ENCODE measurements at places on chromosomes 11 and 22.

DNA sequence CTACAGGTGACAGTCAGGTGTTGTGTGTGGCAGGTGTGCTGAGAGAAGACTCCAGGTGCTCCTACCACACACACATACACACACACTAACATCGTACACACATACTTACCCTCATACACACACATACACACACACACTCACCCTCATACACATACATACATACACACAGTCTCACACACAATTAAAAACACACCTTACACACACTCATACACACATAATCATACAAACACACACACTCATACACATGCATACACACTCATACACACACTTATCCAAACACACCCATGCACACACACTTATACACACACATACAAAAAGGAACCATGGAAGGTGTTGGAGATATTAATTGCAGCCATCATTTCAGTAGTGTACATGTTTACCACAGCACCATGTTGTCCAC lies 4.6 kb downstream of the KRTAP5-3 start:
- DNase-seq = no peak

GRCh38 chr11:7555052-7555699 lies 41.4 kb downstream of the PPFIBP2 start:
- DNase-seq = no peak

DNA sequence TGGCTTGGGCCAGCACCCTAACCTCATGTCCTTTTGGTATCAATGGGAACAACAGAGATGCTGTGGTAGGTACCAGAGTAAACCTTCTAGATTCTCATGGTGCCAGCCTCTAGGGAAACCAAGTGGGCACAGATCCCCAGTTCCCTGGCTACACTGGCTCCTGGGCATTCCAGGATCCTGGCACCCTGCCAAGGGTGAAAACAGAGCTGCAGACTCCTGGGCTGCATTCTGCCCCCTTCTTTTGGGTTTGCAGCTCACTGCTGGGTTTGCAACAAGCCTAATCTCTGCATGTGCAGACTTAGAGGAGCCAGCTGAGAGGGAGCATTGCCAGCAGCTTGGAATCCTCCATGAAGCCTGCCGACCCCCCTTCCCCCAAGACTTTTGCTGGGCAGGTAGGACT lies 30.6 kb downstream of the PRDM11 start:
- DNase-seq = no peak

GRCh38 chr11:68266121-68266891 lies 5.5 kb downstream of the C11orf24 start:
- no peak for DNase-seq

GRCh38 chr11:122882857-122883645 lies 492 bp downstream of the JHY start:
- DNase-seq = no peak

GRCh38 chr22:37633089-37633624 lies 6.3 kb upstream of the SH3BP1 start:
- DNase-seq = no peak

- DNase-seq = no peak
Measured at GRCh38 chr11:10460611-10461275, 5.7 kb downstream of the AMPD3 start.

DNA sequence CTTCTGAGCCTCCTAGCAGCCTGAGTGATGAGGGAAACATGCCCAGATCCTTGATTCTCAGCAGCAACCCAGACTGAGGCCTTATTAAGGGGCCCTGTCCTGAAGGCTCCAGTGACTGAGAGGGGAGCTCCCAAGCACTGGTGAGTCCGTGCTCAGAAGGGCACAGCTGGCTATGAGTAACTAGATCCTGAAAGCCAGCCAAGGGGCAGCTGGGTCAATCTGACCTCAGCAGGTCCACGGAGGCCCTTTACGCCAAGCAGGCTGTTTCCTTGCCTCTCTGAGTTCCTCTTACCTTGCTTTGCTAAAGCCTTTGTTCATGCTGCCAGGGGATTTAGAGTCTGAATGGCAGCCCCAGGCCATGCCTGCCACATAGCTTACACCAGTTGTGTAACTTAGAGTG lies 19.3 kb upstream of the MIEF1 start:
- peak; percentile 85 for DNase-seq

GRCh38 chr11:98955551-98955950 lies 65.2 kb upstream of the CNTN5 start:
- DNase-seq = no peak

- no peak for DNase-seq
Measured at GRCh38 chr11:84899740-84900139, 727.4 kb downstream of the DLG2 start.

DNA sequence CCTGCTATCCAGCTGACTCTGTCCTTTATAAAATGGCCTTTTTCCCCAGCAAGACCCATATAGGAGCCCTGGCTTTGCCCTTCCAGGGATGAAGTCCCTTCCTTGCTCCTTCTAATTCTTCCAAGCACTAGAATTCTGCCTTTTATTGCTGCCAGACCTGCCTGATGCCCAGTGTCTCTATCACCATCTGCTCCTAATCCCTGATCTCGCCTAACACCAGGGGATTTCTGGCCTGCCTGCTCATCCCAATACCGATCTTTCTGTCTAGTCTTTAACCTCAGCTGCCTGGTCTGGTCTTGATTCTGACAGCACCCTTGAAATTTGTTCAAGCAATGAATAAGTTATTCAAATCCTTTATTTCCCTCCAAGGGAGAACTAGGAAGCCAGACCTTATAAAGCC lies 150.2 kb downstream of the SPON1 start:
- no peak for DNase-seq

DNA sequence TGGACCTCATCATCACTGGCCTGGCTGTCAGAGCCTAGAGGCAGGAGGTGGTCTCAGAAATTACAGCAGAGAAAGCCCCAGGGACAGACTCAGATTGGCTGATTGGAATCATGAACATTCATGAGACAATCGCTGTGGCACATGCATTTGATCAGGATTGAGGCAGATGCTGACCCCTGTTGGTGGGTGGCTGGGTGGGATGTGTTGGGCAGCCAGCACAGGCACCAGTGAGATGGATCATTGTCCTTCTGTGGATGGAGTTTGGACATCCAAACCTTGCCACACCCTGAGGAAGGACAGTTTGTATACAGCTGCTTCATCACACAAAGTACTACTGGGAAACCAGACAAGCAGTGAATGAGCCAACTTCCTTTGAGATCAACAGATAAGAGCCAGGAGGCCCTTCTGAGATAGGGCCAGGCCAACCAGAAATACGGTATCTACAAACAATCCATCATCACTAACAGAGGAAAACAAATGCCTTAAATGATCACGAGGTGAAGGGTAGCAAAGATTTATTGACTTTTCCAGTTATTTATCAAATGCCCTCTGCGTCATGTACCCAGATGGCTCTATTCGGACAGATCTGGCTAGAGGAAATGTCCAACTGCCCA lies 17.3 kb downstream of the COMMD9 start:
- no peak for DNase-seq

GRCh38 chr11:10305964-10306918 lies 1.4 kb downstream of the ADM start:
- no peak for DNase-seq

DNA sequence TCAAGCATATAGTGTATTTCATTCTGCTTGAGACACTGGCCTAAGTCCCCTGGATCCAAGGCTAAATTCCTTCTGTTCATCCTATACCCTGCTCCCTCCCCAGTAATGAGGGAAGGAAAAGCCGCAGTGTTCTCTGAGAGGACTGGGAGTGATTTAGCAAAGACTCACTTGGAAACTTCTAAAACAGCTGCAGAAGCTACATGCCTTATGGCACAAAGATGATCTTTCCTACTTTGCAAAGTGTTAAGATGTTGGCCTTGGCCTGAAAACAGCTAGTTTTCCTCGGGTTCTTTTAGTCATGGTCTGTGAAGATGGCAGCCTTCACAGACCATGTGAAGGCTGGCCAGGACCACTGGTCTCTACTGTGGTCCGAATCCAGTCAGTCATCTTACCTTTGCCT lies 65.7 kb downstream of the ABTB2 start:
- no peak for DNase-seq

DNA sequence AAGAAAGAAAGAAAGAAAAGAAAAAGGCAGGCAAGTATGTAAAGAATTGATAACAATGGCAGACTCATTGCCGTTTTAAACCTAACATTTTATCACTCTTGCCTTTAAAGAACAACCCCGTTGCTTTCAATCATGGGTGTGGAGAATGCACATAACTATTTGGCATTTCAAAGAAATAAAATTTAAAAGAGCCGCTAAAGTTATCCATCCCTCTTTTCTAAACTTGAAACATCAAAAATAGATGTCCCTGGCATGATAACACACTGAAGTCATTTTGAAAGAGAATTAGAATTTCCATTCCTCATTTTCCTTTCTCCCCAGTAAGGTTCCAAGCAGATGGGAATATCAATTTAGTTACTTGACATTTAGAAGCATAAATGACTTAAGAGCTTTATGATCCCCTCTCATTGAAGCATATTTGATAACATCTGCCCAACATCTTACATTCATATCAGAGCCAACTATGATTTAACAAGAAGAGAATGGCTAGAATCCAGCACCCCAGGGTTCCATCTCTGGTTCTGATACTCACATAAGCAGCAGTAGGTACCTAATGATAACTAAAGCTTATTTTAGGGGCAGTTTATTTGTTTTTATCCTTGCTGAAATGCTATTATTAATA lies 529.6 kb upstream of the LRRC4C start:
- no peak for DNase-seq

DNA sequence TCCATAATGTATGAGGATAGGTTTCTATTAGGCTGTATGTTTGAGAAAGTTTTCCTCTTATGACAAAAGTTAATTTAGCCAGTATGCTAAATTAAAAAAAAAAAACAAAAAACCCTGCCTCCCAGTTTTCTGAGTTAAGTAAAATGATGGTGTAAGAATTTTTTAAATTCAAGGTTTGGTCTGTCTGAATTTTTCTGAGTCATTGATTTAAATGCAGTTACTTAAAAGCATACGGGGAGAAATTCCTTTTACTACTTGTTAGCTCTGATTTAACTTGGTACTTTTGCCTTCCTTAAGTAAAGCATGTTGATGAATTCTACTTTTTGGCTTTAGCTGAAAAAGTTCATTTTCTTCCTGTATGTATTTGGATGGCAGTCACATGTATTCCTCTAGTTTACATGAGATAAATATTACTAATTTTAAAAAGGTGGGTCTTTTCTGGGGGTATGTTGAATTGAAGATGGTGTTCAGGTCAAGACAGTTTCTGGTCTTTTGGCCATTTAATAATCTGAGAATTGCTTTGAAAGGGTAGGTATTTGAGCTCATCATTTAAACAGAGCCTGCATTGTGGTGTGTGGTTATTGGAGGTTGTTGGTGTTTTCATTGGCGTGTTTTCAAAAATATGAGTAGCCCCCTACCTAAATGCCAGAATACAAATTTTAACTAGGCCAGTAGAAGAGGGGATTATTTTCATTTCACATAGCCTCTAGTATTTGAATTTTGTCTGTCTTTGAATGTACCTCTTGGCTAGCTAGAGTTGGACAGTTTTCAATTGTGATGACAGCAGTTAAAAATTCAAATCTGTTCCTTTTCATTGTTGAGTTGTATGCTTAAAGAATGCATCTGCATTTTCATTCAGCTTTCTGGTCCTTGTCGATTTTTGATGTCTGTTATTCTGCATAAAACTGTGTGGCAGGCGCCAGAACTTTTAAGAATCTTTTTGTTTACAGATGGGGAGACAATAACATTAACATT lies 64.7 kb downstream of the MTMR3 start:
- DNase-seq = peak; percentile 58

DNA sequence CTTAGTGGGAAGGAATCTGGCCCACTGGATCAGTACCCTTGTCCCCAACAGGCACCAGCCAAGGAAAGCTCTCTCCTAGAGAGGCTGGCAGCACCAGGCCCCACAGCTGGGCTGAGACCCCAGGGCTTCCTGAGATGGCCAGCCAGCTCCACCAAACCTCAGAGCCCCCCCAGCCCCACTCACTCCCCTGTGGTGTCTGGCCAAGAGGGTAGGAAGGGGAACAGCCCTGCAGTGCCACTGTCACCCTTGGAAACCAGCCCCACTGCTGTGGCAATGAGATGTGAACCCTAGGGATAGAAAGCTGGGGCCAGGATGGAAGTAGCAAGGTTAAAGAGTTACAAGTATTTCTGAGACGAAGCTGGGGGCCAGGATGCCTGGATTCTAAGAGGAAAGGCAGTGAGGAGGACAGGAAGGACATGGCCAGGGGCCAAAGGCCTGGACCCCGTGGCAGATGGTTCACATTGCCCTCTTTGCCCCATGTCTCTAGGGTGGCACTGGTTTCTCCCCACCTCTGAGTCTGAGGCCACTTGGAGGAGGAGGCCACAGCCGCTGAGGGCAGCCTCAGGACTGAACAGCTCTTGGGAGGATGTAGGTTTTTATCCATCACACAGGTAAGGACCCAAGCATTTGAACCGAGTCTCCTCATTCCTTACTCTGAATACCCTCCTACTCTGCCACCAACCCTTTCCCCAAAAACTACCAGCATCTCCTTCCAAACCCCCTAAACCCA lies 28.8 kb downstream of the NRXN2 start:
- no peak for DNase-seq

GRCh38 chr11:3169255-3170043 lies 4.3 kb upstream of the OSBPL5 start:
- peak; percentile 91 for DNase-seq

DNA sequence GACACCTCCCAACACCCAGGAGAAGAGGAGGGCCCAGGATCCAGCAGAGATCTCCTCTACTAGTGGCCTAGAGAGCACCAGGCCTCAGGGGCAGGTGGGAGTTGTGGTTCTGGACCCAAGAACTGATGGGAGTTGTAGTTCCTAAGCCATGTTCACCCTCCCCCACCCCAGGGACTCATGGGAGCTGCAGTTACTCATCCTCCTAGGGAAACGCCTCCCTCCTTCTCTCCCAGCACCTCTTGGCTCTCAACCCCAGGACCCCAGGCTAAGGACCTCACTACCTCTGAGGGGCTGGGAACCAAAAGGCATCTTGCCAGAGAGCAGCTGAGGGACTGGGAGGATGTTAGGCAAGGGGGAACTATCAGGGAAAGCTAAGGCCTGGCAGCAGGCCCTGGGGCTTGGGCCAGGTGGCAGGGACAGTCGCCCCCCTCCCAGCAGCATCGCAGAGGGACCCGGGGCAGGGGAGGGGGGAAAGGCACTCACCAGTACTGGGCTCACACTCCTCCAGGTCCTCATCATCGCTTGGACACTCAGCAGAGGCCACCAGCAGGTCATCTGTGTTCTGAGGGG lies 28.9 kb downstream of the SLC22A12 start:
- peak; percentile 54 for DNase-seq

- no peak for DNase-seq
Measured at GRCh38 chr11:70579316-70579955, 181.1 kb downstream of the CTTN start.

- no peak for DNase-seq
Measured at GRCh38 chr11:71933141-71933933, 4.5 kb downstream of the RNF121 start.

DNA sequence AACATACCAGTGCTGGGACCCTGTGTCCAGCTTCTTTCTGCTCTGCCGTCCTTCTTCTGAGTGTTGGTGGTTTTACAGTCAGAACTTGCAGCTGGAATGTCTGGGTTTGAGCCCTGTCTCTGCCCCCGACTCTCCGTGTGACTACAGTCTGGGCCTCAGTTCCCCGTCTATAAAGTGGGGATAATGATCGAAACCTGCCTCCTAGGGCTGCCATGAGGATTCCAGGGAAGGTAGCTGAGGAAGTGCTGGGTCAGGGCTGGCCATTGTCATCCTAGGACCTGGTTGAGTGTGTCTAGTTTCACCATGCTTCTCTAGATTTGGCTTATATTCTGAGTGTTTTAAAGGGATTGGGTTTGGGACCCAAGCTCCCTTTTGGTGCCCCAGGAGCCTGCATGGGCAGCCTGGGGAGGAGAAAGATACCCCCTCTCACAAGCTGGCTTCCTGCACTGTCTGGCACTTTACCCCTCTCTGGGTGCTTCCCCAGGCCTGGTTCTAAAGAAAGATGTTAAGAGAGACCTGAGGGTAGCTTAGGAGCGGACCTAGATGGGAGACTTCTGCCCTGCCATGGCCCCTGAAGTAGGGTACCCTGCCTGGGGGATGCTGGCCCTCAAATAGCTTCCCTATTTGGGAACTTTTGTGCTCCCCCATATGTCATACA lies 49.9 kb downstream of the TSPAN18 start:
- DNase-seq = no peak

Measured in foreskin fibroblast (primary cell).